ENCODE measurements at places on chromosomes 4 and X. TPM values are rescaled to one million over a fixed set of nuclear protein-coding genes. Genes with fewer than 3 reads are reported as not detected.

GRCh38 chr4:99647071-99647470, 10.6 kb downstream of the C4orf54 start:
- H3K4me3 ChIP-seq, result no peak overlapping the region
- no peak for DNase-seq
- no peaks in the 10 kb centered on the region for H3K36me3 ChIP-seq
- H3K27ac ChIP-seq, result no peak overlapping the region
- peaks cover 14% of the 10 kb centered on the region for H3K27me3 ChIP-seq

DNA sequence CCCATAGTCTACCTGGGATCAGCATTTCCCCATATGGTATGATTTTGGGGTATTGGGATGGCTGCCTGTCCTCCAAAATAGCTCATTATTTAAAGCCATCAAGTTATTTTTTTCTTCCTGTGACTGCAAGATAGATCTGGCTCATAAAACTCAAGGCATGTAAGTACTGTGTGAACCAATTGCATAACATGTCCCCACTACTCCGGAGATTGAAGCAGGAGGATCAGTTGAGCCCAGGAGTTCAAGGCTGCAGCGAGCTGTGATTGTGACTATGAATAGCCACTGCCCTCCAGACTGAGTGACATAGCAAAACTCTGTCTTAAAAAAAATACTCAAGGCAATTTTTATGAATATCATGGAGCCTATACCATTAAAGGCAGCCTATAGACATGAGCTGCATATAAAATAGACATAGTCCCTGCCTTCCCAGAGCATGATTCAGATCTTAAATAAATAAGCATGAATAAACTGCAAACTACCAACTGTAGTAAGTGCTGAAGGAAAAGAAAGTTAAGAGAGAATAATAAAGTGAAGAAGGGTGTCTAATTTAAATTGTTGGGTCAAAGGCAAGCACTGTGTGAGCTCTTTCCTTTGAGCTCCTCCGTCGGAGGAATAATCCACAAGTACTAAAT, 16.9 kb upstream of the MMAA start:
- H3K27ac ChIP-seq, result no peak overlapping the region
- peaks cover 3% of the 10 kb centered on the region for H3K36me3 ChIP-seq
- DNase-seq, result no peak

DNA sequence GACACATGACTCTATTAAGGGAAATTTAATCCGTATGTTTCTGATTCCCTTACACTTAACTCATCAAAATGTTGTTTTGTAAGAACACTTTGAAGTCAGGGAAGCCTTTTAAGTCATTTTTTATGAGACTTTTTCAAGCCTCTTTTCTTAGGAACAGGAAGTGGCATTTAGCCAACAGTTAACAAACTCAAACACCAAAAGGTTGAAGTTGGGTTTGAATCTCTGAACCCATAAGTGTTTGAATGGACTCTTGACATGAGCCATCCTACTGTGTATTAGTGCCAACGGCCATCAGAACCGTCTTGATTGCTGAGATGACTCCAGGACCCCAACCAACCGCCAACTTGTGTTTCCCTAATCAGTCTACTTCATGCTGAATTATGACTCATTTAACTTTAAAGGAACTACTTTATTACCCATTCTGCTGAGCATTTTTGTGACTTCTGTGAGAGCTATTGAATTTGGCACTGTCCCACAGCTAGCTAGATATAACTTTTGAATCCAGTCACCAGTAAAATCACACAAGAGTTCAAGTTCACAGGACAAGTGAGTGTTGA, 209.1 kb upstream of the FAT1 start:
- no peaks in the 10 kb centered on the region for H3K36me3 ChIP-seq
- DNase-seq, result no peak
- no peak overlapping the region for H3K27ac ChIP-seq
- H3K27me3 ChIP-seq, result no peaks in the 10 kb centered on the region
- no peak overlapping the region for H3K4me3 ChIP-seq

- H3K4me1 ChIP-seq, result peaks cover 11% of the 10 kb centered on the region
- no peaks in the 10 kb centered on the region for H3K36me3 ChIP-seq
- peak within 1 kb of the TSS; percentile 89 for H3K27ac ChIP-seq
Measured at GRCh38 chr4:86359944-86360478, at the start of gene MAPK10. TSS of gene MAPK10 (minus strand) at chr4:86360053.

- no peak overlapping the region for H3K4me3 ChIP-seq
- no peaks in the 10 kb centered on the region for H3K4me1 ChIP-seq
- no peak overlapping the region for H3K27ac ChIP-seq
- peaks cover 7% of the 10 kb centered on the region for H3K27me3 ChIP-seq
- DNase-seq, result no peak
- H3K36me3 ChIP-seq, result no peaks in the 10 kb centered on the region
Measured at GRCh38 chr4:105970371-105970770, 75.1 kb downstream of the NPNT start.

DNA sequence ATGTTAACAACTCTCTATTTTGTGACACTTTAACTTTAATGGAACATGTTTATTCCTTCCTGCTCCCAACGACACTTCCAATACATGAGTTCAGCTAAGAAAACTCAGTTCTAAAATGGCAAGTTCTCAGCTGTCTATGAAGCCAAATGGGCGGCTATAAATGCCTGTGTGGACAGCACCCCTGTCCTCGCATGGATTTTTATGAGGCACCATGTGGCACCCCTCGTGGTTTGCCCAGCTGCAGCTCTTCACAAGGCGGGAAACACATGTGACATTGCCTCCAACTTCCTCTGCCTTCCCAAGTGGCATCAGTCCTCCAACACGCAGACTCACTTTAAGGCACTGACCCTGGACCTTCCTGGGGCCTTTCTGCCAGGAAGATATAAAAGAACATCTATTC, 48.0 kb downstream of the SH3RF1 start:
- H3K27me3 ChIP-seq, result no peaks in the 10 kb centered on the region
- H3K4me3 ChIP-seq, result no peak overlapping the region
- no peaks in the 10 kb centered on the region for H3K36me3 ChIP-seq
- no peaks in the 10 kb centered on the region for H3K4me1 ChIP-seq

GRCh38 chrX:105126201-105126600, 94.3 kb downstream of the TEX13A start:
- no peak for DNase-seq
- H3K27me3 ChIP-seq, result no peaks in the 10 kb centered on the region
- no peaks in the 10 kb centered on the region for H3K4me1 ChIP-seq
- no peak overlapping the region for H3K4me3 ChIP-seq
- no peaks in the 10 kb centered on the region for H3K36me3 ChIP-seq

- H3K27ac ChIP-seq, result no peak overlapping the region
- no peak for DNase-seq
- peaks cover 2% of the 10 kb centered on the region for H3K27me3 ChIP-seq
- H3K4me3 ChIP-seq, result no peak overlapping the region
- no peaks in the 10 kb centered on the region for H3K4me1 ChIP-seq
Measured at GRCh38 chr4:9384126-9384525, 21.2 kb downstream of the USP17L30 start.

- H3K27me3 ChIP-seq, result no peaks in the 10 kb centered on the region
- H3K36me3 ChIP-seq, result no peaks in the 10 kb centered on the region
- DNase-seq, result no peak
- H3K4me3 ChIP-seq, result no peak overlapping the region
Measured at GRCh38 chr4:62531731-62532130, 1331.6 kb downstream of the ADGRL3 start.

GRCh38 chrX:39439906-39440798, 638.9 kb downstream of the MID1IP1 start:
- no peaks in the 10 kb centered on the region for H3K36me3 ChIP-seq
- peak overlapping the region; percentile 28 for H3K4me3 ChIP-seq
- H3K4me1 ChIP-seq, result peaks cover 9% of the 10 kb centered on the region
- DNase-seq, result no peak

DNA sequence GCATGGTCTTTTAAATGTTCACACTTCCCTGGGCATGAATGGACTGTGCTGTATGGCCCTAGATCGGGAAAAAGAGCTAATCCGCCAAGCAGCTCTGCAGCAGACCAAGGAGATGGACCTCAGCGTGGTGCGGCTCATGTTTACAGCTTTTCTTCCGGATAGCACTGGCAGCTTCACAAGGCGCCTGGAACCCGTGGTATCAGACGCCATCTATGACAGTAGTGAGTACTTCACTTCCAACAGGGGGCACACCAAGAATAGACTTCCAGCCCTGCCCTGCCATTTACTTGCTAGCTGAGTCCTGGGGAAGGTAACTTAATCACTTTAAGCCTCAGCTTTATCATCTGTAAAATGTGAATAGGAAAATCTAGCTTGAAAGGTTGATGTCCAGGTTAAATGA, 77.7 kb downstream of the NFKB1 start:
- H3K27me3 ChIP-seq, result no peaks in the 10 kb centered on the region
- peaks cover 69% of the 10 kb centered on the region for H3K4me1 ChIP-seq
- peak overlapping the region; percentile 36 for H3K27ac ChIP-seq
- H3K36me3 ChIP-seq, result peaks cover 51% of the 10 kb centered on the region

Gene COL25A1
- 0.67 TPM for total RNA-seq

Gene ARMCX1
- total RNA-seq, result 0.45 TPM

Gene GLRA3
- total RNA-seq, result not detected

Gene HPGDS
- total RNA-seq, result not detected

Gene SPINK2
- 7.5 TPM for total RNA-seq

Gene VCX3B
- total RNA-seq, result not detected

Gene ADH5
- total RNA-seq, result 103 TPM

Gene TLR3
- 1.1 TPM for total RNA-seq

Gene PCDH11X
- not detected for total RNA-seq
